ENCODE measurements at places on chromosomes 11 and 22.

GRCh38 chr11:1490651-1491050 is 4.1 kb upstream of the MOB2 start:
- no peak for DNase-seq

GRCh38 chr11:124890151-124890550 is 7.5 kb downstream of the ROBO4 start:
- no peak for DNase-seq

GRCh38 chr22:29607426-29607825 is 4.0 kb downstream of the NF2 start:
- no peak for DNase-seq

DNA sequence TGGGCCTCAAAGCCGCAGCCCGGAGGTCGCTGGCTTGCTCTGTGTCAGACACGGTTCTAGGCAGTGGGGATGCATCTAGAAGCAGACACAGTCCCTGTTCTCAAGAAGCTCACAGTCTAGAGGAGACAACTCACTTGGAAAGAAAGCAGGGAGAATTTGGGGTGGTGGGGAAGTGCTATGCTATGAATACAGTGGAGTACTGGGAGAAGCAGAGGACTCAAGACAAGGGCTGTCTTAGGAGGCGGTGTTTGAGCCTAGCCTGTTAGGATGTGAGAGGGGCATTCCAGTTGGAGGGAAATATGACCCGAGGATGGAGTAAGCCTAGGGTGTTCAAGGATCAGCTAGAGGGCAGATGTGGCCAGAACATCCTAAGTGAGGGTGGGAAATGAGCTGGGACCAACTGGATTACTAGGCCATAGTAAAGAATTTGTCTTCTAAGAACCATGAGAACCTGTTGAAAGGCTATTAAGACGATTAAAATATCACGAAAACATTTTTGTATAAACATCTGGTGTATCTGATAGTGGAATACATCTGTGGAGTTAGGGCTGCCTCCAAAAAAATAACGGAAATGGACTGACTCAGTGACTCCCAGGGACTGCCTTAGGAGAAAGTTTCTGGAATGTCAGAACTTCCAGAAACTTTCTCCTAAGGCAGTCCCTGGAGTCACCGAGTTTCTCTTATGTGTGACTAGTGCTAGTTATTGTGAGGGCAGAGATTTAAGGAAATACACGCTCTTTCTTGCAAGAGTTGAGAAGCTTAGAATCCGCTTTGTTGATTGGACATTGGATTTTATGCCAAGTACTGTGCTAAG is 1.1 kb upstream of the PITPNB start:
- DNase-seq, result no peak
